ENCODE measurements at places on chromosomes 16 and 17.

GRCh38 chr17:57586742-57587141, 158.4 kb downstream of the CCDC182 start:
- DNase-seq, result no peak

GRCh38 chr16:47600376-47600775, 139.2 kb downstream of the PHKB start:
- no peak for DNase-seq

DNA sequence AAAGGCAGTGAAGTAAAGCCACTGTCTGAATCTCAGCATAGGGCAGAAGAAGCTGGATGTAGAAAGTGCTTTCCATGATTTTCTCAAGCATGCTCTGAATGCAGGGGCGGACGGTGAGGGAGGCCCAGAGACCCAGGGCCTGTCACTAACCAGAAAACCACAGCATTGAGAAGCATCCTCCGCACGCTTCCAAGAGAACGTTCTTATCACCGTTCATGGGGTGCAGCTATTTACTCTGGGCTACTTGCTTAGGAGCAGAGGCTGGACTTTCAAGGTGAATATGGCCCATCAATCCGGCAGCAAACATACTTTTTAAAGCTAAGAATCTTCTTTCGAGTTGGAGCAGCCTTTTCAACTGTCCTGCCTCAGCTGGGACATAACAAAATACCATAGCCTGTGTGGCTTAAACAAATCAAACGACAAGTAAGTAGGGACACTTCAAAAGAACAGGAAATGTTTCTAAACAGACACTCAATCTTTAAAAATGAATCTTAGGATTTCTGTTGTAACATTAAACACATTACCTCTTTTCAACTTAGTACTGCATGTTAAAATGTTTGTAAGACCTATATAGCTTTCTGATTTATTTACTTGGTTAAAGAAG, 46.5 kb upstream of the CDRT4 start:
- no peak for DNase-seq

DNA sequence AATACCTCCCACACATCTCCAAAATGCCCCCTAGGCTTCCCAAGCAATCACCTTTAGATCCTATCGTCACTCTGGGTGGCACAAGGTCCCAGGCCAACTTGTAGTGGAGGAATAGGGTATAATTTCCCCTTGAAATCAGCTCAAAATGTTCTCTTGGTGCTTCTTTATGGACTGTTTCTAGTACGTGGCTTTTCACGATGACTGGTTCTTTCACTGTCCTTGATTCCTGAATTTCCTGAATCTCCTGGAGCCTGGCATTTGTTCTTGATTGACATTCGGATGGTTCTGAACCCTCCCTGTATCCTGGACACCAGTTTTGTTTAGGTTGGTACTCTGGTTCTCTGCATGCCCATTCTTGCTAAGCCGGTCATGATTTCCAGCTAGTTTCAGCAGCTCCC, 6.9 kb upstream of the VPS53 start:
- no peak for DNase-seq

DNA sequence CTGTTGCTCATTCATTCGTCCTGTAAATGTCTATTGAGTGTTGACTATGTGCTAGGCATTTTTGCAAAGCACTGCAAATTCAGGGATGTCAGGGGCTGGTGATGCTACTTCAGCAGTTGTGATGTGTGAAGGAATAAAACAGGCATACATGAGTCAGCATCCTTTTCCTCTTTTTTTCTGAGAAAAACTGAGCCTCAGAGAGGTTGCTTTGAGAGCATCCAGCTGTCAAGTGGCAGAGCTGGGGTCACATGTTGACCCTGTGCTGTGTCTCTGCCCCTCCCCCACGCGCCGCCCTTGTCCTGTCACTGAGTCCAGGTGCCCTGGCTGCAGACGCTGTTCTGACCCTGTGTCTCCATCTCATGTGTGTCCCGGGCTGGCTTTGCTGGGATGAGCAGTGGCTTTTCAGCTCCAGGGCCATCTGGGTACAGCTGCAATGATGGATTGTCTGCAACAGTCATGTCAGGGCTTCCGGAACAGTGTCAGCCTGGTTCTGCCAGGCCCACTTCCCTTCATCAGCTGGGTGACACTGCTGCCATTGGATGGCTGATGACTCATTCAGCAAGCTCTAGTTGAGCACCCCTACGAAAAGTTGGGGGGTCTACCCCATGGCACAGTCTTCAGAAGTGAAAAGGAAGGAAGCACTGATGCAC, 14.9 kb downstream of the SEC14L5 start:
- DNase-seq, result no peak

DNA sequence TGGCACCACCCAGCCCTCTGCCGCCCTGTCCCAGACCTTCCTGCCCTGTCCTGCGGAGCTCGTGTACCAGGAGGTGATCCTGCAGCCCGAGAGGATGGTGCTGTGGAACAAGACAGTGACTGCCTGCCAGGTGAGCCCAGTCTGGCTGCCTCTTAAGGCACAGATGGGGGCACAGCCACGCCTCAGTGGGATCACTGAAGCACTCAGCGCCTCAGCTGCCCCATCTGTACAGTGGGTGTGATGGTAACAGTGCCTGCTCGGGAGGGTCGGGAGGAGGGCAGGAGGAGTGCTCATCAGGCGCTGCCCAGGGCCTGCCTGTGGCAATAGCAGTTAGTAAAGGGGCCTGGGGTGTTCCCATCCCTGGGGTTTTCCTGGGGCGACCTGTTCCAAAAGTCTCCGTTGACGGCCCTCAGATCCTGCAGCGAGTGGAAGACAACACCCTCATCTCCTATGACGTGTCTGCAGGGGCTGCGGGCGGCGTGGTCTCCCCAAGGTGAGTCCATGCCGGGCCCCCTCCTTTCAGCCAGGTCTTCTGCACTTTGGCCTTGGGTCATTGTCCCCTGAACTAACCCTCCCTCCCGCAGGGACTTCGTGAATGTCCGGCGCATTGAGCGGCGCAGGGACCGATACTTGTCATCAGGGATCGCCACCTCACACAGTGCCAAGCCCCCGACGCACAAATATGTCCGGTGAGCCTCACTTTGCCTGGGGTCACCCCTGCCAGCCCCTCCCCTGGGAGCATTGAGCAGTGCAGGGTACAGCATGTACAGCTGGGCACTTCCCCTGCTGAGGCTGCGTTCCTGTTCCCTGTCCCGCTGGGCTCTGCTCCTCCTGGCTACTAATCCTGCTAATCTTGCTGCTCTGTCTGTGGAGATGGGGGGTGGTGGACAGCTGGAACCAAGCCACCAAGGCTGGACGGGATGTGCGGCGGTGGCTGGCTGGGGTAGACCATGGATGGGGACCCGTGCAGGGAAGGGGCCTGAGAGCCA, 4.5 kb upstream of the TCAP start:
- DNase-seq, result no peak

- DNase-seq, result peak; percentile 55
Observed at GRCh38 chr16:66270333-66270927, 96.1 kb upstream of the CDH5 start.

Data from kidney tubule cell (primary cell).